ENCODE measurements at places on chromosomes 12 and 14.
A peak's percentile ranks its signal among the peaks of the same experiment; 100 is the strongest.

GRCh38 chr14:49951229-49951607 lies 58.3 kb downstream of the ARF6 start:
- no peak for DNase-seq

- DNase-seq = no peak
These were observed 63.2 kb downstream of the PTCSC3 start for GRCh38 chr14:36113341-36113740.

DNA sequence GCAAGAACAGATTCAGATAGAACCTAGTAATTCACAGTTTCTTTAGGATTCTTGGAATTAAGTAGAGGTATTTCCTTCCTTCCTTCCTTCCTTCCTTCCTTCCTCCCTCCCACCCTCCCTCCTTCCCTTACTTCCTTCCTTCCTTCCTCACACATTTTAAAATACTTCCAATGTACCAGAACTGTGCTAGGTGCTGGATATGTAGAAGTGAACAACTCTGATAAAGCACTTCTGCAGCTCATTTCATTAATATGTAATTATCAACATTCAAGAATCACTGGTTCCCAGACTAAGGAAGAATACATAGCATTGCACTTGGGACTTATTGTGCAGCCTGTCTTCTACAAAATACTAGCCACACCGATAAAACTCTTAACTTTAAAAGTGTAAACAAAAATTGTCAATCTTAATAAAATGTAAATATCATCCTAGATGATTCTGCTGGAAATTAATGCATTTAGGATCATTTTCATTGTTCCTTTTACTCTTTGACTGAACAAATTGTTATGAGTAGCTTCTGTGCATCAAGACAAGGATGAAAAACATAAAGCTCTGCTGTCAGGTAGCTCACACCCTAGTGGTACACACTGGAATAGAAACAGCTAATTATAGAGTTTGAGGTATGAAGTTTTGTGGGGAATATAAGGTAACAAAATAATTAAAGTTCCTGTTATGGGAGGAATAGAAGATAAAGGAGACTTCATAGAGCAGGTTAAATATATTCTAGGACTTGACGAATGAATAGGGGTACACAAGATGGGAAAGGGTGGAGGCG lies 99.9 kb upstream of the MYF6 start:
- DNase-seq = no peak

- no peak for DNase-seq
These were observed 353.0 kb downstream of the RAD51B start for GRCh38 chr14:68172627-68173026.

- DNase-seq = no peak
These were observed 93.7 kb downstream of the RIN3 start for GRCh38 chr14:92607251-92607650.

GRCh38 chr14:78595797-78596196 lies 425.6 kb downstream of the NRXN3 start:
- DNase-seq = no peak

DNA sequence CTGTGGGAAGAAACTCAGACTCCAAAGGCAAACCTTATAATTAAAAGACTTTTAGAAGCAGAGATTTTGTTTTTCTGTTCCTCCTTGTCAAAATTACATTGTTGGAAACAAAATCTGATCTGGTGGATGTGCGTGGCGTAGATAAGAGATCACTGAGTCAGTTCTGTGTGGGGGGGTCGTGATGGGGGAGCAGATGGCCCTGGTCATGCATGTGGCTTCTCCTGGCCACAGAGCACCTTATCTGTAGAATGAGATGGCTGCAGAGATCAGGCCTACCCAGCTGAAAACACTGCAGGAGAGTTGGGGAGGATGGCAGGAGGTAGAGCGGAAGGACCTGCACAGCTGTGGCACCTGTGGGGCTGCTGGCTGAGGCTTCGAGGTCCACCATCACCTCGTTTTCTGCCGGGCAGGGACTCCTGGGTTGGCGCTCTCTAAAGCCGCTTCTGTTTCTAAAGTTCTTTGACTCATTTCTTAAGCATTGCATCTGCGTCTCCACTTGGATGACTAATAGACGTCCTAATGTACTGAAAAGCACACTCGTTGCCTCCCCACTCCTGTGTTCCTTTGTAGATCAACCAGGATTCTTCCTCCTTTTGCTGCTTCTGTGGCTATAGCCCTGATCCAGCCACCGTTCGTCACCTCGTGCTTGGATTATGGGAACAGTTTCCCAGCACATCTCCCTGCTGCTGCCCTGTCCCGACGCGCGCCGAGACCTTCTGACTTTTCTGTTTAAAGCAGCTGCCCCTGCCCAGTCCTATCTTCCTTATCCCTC lies 93.4 kb downstream of the TSPAN9 start:
- DNase-seq = no peak

GRCh38 chr12:19895246-19896020 lies 456.1 kb downstream of the AEBP2 start:
- no peak for DNase-seq

- DNase-seq = peak; percentile 16
These were observed 722 bp downstream of the TMED8 start for GRCh38 chr14:77375973-77376770.

- no peak for DNase-seq
These were observed 93.4 kb downstream of the PHLDA1 start for GRCh38 chr12:75938189-75938588.

DNA sequence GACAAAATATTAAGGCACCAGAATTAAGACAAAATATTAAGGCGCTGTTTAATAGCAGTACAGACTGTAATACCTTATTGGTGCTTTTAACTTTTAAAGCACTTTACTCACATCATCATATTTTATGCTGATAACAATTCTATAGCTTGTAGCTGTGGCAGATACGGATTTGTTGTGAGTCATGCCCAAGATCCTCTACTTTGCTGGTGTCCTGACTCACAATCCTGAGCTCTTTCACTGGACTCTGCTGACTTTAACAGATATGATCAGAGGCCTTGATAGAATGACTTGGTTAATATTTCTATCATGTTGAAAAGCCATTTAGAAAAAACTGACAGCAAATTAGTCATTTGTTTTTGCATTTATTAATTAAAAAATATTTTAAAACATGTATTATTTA lies 99.0 kb upstream of the PKP2 start:
- no peak for DNase-seq

DNA sequence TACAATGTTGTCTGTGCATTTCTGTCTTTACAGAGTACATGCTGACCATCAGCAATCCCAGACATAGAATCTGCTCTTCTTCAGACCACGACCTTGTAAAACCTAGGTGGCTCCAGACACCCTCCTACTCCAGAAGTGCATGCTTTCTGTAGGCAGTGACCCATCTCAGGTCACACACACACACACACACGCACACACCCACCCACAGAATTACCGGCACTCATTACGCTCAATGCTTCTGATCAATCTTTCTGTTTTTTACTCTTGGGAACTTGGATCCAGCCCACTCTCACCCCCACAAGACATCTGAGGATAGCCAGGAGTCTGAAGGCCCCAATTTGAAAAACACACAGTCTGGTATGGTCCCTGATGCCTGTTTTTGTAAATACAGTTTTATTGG lies 7.5 kb upstream of the TSPAN9 start:
- no peak for DNase-seq

- no peak for DNase-seq
These were observed 71.3 kb downstream of the PHLDA1 start for GRCh38 chr12:75960086-75960910.

DNA sequence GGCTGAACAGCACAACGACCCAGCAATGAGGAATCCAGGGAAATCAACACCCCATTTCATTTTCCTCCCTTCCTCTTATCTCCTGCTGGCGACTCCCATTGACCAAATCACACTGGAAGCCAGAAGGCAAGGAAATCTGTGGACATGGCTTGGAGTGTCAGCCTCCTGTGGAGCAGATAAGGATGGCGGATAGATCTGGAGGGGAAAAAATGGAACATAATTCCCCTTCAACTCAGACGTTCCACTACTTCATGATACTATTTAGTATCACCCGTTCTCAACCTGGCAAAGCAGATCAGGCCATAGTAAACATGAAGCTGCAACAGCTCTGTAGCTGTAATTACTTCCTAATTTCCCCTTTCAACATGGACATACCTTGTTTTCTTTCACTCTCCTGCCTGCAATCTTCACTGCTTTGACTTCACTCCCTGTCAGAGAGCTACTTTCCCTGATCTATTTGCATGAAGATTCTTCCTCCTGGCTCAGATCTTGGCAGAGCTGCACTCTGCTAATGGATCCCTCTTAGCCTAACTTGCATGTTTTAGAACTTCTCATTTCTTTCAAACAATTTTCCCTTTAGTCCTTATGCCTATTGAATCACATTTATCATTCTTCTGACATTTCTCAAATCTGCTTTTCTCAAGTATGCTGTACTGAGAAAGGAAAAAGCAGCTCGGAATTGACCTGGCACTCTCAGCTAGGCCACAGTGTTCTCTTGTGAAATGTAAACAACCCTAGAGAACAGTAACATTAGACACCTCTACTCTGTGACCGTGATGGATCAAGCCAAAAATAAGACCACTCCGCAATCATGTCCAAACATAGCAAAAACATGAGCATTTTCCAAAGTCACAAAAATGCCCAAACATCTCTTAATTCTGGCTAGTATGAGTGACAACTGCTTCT lies 135.1 kb downstream of the ETNK1 start:
- no peak for DNase-seq

DNA sequence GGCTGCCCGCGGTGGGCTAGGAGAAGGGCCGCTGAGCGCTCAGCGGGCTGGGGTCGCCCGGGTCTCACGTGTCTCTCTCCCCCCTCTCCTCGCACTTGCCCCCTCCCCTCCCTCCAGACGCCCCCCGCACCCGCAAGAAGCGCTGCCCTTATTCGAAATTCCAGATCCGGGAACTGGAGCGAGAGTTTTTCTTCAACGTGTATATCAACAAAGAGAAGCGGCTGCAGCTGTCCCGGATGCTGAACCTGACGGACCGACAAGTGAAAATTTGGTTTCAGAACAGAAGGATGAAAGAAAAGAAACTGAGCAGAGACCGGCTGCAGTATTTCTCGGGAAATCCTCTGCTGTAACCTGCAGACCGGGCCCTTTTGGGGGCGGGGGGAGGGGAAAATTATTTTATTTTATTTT lies 314 bp upstream of the HOTAIR start:
- no peak for DNase-seq

DNA sequence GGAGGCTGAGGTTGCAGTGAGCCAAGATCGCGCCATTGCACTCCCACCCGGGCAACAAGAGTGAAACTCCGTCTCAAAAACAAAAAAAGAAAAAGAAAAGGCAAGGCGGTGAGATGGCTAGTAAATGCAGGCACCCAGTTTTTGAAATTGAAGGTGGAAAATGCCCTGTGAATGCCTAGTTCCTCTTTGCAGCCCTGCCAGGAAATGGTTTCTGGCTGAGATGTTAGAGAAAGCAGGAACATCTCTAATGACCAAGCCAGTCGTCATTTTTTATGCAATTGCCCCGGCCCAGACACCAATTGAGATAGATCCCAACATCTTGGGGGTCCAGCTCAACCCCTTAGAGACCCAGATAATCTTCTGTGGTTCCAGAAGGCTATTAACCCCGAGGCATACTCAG lies 17.0 kb downstream of the SLC8A3 start:
- no peak for DNase-seq

GRCh38 chr12:24679126-24679525 lies 269.8 kb downstream of the BCAT1 start:
- no peak for DNase-seq

DNA sequence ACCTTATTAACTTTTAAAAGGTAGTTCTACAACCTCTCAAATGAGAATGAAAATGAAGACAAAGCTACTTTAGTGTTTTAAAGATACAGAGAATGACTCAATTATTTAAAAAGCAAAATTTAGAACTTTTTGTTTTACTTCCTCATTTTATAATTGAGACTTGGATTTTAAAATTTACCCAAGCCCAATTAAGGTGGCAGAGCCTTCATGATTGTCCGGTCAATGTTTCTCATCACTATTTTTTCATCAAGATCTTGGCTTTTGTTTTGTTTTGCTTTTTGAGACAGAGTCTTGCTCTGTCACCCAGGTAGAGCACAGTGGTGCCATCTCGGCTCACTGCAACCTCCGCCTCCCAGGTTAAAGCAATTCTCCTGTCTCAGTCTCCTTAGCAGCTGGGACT lies 32.7 kb downstream of the PPP4R3A start:
- no peak for DNase-seq

DNA sequence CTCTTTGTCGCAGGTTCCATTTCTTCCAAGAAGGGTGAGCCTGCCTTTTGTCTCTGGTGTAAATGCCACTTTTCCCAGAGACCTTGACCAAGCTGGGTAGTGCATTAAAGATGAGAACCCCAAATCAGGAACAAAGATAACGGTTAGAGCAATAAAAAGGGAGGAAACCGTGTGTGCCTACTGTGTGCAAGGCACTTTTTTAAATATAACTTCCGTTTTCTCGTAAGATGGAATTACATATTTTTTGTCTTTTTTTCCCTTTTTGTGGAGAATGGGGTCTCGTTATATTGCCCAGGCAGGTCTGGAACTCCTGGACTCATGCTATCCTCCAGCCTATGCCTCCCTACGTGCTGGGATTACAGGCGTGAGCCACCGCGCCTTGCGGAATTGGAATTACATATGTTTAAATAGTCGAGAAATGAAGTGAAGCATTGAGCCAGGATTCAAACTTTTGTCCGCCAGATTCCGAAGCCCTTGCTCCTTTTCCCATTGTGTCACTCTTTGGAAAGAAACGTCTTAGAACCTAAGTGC lies 506 bp upstream of the NABP2 start:
- no peak for DNase-seq

GRCh38 chr12:95118138-95118787 lies 44.8 kb upstream of the NR2C1 start:
- DNase-seq = no peak

DNA sequence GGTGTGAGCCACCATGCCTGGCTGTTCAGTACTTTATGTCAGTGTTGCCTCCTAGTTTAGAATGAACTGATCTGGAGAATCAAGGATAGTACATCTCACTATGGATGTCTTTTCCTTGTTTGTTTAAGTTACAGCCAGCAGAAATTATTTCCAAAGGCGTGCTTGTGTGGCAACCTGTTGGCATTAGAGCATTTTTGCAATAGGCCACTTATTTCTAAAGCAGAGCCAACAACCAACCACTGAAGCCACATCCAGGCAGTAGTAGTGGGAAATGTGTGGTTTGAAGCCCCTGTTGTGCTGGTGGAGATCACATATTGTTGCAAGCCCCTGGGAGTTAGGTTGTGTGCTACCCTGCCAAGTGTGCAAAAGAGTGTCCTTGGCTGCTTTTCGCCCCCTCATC lies 3.7 kb downstream of the ANO6 start:
- DNase-seq = no peak

DNA sequence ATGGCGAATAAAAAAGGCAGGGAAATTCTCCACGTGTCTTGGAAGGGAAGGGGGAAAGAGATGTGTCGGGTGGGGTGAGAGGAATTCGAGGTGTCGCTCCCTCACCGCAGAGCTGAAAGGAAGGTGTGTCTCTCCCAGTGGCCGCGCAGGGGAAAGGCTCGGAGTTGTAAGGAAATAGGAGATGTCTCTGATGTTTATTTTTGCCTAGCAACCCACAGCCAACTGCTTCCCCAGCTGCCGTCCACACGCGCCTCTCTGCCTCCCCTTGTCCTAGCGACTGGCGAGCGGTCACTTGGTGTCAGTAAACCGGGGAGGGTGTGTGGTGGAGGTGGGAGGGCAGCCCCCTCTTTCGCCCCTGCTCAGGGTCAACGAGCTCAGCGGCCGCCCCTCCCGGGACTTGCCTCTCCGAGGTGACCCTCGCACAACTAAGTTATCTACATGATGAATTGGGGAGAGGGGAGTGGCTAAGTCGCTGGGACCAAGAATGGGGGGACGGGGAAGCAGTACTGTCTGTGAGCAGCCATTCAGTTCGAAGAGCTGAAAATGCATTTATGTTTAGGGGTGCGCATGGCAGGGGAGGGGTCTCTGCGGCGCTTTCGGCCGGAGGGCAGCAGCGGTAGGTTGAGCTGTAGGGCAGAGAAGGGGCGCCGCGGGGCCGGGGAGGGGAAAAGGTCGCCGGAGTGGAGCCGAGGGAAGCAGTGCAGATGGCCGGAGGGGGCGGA lies 585 bp upstream of the DYRK2 start:
- DNase-seq = peak; percentile 43

Measured in CD4-positive, alpha-beta T cell (primary cell).